ENCODE measurements at places on chromosomes 11 and 22.

DNA sequence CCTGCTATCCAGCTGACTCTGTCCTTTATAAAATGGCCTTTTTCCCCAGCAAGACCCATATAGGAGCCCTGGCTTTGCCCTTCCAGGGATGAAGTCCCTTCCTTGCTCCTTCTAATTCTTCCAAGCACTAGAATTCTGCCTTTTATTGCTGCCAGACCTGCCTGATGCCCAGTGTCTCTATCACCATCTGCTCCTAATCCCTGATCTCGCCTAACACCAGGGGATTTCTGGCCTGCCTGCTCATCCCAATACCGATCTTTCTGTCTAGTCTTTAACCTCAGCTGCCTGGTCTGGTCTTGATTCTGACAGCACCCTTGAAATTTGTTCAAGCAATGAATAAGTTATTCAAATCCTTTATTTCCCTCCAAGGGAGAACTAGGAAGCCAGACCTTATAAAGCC lies 150.2 kb downstream of the SPON1 start:
- no peak for DNase-seq

GRCh38 chr11:46437122-46437689 lies 45.6 kb upstream of the CHRM4 start:
- DNase-seq = no peak

- DNase-seq = no peak
Measured at GRCh38 chr11:120894202-120894985, 129.5 kb upstream of the TBCEL start.

DNA sequence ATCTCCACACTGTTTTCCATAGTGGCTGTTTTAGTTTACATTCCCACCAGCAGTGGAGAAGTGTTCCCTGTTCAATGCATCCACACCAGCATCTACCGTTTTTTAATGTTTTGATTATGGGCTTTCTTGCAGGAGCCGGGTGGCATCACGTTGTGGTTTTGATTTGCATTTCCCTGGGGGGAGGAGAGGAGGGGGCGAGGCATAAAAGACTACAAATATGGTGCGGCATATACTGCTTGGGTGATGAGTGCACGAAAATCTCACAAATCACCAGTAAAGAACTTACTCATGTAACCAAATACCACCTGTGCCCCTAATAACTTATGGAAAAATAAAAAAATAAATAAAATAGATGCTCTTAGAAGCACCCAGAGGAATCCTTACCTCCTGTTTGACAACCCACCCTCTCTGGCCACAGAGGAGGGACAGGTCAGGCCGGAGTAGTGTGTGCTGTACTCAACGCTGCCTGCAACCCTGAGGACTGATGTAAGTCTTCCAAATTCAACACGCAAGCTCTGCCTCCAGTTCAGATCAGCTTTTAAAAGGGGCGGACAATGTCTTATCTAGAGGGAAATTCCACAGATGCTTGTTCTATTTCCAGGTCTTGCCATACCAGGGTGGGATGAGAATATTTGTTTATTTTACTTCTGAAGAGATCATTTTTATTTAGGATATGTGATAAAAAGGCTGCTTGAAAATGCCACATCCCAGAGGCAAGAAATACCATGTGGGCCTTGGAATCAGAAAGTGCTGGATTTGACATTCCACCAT lies 329.6 kb upstream of the B3GAT1 start:
- DNase-seq = no peak

DNA sequence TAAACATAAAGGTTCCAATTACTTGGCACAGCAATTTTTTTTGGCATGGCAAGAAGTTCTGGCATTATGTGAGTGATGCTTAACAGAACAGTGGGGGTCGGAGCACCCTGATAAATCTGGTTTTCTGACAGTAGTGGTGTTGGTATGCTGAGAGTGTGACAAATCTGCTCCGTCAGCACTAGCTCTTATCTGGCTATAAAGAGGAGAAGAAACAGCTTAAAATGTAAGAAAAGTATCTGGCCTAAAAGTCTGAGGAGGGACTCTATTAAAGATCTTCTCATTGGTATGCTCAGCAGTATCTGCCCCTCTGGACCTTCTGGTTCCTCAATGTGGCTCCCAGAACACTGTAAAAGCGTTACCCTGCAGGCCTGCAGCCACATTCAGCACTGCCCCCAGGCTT lies 137.4 kb downstream of the PLEKHA7 start:
- DNase-seq = no peak

DNA sequence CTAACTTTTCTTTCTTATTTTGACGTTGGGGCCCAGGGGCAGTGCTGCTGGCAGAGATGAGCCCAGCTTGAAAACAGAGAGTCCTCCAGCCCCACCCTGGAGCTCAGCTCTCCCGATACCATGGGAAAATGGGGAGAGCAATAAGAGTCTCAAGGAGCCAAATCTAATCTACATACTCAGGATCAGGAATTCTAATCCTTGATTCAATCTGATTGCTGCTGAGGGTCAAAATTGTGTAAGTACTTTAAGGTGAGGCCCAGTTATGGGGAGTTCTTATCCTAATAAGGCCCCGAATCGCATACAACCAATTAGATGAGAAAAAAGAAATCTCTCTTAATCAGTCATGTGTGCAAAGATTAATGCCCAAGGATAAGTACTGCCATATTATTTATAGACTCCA lies 202.9 kb downstream of the FAM76B start:
- DNase-seq = no peak

GRCh38 chr11:10900681-10901415 lies 43.0 kb upstream of the ZBED5 start:
- DNase-seq = no peak

- DNase-seq = peak; percentile 92
Measured at GRCh38 chr22:36197065-36197440, 4.6 kb downstream of the APOL4 start.

GRCh38 chr11:124740277-124740882 lies 638 bp downstream of the NRGN start:
- DNase-seq = peak; percentile 78

GRCh38 chr11:64331569-64332371 lies 8.2 kb upstream of the CCDC88B start:
- peak; percentile 88 for DNase-seq

DNA sequence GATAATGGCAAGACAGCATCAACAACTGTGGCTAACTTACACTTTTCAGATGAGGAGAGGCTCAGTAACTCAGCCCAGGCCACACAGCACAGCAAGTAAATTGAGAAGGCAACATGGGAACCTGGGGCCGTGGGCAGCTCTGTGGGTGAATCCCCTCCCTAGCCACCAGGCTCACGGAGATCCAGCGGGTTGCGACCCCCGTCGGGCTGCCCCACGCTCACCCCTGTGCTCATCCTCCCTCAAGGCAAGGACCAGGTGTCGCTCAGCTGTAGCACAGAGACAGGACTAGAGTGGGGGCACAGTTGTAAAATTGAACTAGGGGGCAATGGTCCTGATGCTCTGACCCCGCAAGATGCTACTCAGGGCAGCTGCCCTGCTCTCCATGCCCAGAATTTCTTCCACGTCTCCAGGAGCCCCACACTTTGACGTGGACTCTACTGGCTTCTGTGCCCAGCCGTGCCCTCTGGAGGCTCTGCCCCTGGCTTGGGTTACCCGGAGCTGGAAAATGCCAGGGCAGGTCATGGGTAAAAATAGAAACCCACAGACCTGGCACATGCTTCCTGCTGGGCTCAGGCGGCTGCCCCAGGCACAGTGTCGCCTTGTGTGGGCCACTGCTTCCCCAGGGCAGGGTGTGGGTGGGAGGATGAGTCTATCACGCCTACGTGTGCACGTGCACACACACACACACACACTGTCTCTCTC lies 9.0 kb downstream of the TUBA8 start:
- peak; percentile 22 for DNase-seq
